Activated gamma-delta T cell treated with anti-CD3 and anti-CD28 coated beads, Interleukin-2, amount 50 U/mL, for 16 hours (primary cell): ENCODE measurements at places on chromosomes 16 and 17.

- DNase-seq = no peak
Measured at GRCh38 chr16:56688762-56689161, 6.5 kb downstream of the MT1X start.

GRCh38 chr16:17469741-17470181 is 999 bp downstream of the XYLT1 start:
- DNase-seq = no peak

DNA sequence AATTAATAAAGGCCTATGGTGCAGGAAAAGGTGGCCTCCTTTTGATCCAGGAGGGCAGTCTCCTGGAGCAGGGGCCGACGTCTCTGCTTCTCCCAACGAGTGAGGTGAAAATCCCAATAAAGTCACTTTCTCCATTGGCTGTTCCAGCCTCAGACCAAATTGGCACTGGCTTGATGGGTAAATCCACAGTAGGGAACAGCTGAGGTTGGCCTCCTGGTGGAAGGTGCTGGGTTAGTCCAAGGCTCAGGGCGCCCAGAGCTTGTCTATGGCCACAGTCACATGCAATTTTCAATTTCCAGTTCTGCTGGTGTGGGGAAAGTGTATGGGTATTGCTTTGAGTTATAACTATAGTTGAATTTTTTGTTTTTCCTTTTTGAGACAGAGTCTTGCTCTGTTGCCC is 79.0 kb downstream of the NETO2 start:
- DNase-seq = no peak

DNA sequence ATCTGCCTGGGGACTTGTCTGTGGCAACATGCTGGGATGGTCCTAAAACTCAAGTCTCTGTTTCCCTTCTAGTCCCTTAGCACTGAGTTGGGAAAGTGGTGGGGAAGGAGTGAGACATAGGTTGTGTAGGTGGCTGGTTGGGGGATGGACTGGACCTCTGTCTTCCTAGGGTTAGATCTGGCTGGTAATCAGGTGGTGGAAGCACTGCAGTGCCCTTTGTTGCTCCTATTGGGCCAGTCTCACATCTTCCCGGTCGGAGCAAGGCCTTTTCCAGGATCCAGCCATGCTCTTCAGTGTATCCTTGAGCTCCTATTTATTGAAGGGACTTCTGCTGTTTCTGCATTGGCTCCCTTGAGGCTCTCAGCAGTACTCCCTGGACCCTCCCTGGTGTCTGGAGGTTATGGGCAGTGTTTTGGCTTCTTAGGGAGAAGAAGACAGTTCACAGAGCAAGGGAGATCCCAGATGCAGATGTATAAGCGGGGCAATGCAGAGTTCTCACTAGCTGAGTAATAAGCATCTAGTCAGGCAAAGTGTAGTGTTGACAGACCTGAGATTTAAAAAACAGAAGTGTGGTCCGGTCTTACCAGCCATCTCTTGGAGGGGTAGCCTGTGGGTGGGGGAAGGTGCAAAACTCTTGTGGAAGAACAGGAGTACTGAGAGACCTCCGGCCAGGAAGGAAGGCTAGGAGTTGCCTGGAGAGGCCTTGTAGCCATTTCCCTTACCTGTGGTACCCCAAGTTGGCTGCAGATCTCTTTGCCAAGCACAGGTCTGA is 1.3 kb upstream of the NUTF2 start:
- no peak for DNase-seq

GRCh38 chr16:77435272-77435820 is 512 bp upstream of the ADAMTS18 start:
- DNase-seq = no peak

GRCh38 chr17:57249520-57249919 is 6.8 kb upstream of the MSI2 start:
- no peak for DNase-seq

DNA sequence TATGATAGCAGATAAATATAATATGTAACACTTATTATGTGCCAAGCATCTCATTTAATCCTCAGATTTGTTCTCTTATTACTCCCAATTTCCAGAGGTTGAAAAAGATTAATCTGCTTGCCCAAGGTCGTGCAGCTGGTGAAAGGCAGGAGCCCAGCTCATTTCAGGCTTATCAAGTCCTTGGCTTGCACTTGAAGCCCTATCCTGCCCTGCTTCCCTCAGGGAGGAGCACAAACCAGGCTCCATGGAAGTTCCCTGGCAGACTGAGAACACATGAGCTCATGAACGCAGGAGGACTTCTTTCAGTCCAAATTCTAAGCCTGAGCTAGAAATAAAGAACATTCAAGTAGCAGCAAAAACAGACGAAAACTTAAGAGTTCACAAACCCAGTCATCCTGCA is 74.8 kb downstream of the USP31 start:
- DNase-seq = no peak

- DNase-seq = no peak
Measured at GRCh38 chr17:50218071-50218759, 16.8 kb upstream of the COL1A1 start.

GRCh38 chr16:60788631-60789030 is 1247.6 kb downstream of the CDH8 start:
- DNase-seq = no peak

DNA sequence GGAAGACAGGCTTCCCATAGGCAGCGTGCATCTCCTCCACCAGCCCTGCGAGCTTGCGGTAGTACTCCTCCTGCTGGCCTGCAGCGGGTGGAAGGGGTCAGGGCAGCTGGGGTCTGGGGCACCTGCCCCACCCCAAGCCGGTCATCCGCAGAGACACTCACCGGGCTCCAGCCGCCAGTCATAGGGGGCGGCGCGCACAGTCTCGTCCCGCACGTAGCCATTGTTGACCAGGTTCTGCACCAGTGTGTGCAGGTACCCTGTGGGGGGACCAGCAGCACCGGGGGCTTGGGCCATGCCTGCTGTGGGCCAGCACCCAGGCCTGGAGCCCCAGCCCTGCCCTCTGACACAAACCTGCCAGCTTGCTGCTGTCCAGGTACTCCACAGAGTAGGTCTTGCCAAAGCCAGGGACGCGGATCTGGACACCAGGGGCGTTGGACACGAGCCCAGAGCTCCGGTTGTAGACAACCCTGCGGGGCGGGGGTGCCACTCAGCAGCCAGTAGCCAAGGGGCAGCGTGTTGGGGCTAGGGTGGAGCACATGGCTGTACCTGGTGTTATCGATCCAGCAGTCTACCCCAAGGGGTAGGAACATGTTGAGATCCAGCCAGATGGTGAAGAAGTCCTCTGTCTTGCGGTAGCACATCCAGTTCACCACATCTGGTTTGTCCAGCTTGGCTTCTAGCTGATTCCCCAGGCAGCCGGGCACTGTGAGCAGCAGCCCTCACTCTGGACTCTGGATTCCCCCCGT is 1.2 kb downstream of the LCAT start:
- no peak for DNase-seq

- no peak for DNase-seq
Measured at GRCh38 chr16:77790009-77790372, 1.6 kb downstream of the VAT1L start.

- DNase-seq = no peak
Measured at GRCh38 chr16:47156680-47157215, 13.0 kb upstream of the NETO2 start.

- no peak for DNase-seq
Measured at GRCh38 chr17:4858068-4858881, 25.1 kb downstream of the MINK1 start.

GRCh38 chr16:54400261-54400660 is 113.7 kb upstream of the IRX3 start:
- no peak for DNase-seq

DNA sequence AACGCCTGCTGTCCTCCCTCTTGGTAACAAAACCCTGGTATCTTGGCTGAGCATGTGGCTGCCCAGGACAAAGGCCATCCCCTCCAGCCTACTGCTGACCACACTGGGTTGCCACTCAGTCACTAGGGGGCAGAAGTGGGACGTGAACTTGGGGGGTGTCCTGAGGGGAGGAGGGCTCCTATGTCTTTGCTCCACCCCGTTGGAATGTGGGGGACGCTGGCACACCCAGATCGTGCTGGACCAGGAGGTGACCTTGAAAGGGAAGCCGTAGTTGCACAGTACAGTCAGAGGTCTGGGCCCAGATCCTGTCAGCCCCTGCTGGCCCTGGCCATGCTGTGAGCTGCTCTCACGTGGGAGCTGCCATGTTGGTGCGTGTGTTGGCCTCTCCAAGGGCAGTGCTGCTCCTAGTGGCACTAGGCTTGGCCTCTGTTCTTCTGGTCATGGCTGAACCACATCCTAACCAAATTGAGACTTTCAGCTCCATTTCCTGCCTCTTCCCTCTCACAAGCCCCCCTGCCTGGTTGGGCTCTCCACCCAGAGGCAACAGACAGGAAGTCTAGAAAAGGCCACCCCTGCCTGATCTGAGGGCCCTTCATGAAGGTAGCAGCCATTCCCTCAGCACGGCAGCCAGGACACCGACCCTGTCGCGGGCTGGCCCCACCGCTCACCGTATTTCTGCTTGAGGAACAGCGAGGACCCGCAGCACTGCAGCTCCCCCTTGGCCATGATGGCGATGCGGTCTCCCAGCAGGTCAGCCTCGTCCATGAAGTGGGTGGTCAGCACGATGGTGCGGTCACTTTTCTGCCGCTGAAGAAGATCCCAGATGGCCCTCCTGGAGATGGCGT is 29.0 kb upstream of the RNPS1 start:
- no peak for DNase-seq

DNA sequence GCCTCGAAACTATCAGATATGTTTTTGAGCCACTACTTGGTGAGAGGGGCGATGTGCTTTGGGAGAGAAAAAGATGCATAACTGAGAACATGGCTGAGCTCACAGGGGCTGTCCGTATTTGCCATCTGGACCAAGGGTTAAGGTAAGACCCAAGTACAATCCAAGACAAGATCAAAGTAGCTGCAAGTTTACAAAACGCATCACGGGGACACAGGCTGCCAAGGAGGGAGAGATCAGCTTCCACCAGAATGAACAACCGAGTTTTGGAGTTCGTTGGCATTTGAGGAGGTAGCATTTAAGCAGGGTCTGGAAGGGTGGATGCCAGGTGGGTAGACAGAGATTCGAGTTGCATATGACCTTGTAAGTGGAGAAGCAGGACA is 2.2 kb downstream of the PITPNC1 start:
- no peak for DNase-seq

DNA sequence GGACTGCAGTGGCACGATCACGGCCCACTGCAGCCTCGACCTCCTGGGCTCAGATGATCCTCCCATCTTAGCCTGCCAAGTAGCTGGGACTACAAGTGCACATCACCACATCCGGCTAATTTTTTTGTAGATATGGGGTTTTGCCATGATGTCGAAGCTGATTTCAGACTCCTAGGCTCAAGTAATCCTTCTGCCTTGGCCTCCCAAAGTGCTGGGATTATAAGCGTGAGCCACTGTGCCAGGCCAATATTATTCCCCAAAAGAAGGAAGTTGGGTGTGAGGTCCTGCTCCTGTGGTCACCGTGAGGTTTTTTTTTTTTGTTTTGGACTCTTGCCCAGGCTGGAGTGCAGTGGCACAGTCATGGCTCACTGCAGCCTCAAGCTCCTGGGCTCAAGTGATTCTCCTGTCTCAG is 1.5 kb downstream of the AMZ2 start:
- no peak for DNase-seq

- no peak for DNase-seq
Measured at GRCh38 chr16:68764862-68765261, 27.8 kb downstream of the CDH1 start.

- DNase-seq = no peak
Measured at GRCh38 chr17:62653826-62654761, 26.6 kb downstream of the MRC2 start.

DNA sequence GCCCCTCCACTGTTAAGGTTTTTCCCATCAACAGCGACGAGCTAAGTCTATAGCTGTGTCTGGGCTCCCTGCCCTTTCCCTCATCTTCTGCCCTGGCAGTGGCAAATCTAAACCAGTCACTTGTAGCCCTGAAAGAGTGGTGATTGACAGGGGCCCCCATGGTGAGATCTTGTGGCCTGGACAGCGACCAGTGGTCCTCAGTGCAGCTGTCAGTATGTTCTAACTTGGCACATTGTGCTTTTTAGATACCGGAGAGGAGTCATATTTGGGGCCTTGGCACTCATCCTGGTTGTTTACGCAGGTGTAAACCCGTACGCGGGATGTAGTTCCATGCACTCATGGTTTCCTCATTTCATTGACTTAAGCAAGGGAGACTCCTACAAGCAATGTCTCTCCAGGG is 57.5 kb upstream of the ARHGAP44 start:
- DNase-seq = no peak

GRCh38 chr16:66266436-66267291 is 99.8 kb upstream of the CDH5 start:
- DNase-seq = no peak

- DNase-seq = no peak
Measured at GRCh38 chr16:19524356-19524615, 544 bp downstream of the CCP110 start.

GRCh38 chr17:76553178-76553908 is 13.5 kb downstream of the PRCD start:
- DNase-seq = no peak

DNA sequence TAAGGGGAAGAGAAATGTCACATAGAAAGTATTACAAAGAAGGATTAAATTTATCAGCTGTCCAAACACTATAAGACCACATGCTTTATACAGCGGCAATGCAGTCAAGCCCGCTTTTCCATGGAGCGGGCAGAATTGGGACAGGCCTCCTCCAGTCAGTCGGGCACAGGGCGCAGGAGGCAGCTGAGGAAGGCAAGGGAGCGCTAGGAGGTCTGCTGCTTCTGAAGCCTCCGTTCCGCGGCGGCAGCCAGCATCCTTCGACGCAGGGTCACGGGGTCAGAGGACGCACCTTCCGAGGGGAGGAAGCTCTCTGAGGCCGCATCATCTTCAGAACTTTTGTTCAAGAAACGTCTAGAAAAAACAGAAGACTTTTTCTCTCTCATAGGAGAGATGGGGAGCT is 62.6 kb downstream of the AMFR start:
- DNase-seq = no peak

GRCh38 chr17:68924793-68925720 is 30.1 kb downstream of the ABCA8 start:
- DNase-seq = no peak

GRCh38 chr17:20071824-20072691 is 62.9 kb downstream of the SPECC1 start:
- DNase-seq = no peak

- DNase-seq = peak; percentile 41
Measured at GRCh38 chr17:17391668-17392370, 85.0 kb upstream of the MED9 start.

DNA sequence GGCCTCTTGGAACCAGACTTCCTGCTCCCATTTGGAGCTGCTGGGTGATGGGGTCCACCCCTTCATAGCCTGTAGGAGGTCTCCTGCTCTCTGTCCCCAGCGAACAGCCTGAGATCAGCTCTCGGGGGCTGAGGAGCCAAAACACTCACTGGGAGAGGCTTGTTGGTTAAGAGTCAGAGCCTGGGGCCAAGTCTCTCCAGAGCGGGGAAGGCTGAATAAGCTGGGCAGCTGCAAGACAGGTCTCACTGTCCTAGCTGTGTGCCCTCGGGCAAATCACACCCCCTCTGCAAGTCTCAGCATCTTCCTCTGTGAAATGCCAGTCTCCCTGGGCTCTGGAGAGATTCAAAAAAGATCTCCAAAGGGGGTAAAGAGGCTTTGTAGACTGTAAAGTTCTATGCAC is 174.6 kb downstream of the WSCD1 start:
- DNase-seq = no peak

- DNase-seq = no peak
Measured at GRCh38 chr17:29640413-29640812, 17.7 kb upstream of the CORO6 start.
